Cardiac muscle cell (in vitro differentiated cells and primary cell): ENCODE measurements at places on chromosomes 1 and 21.

- peak; percentile 85 for DNase-seq
Observed at GRCh38 chr1:10679496-10680220, 116.8 kb downstream of the CASZ1 start.

DNA sequence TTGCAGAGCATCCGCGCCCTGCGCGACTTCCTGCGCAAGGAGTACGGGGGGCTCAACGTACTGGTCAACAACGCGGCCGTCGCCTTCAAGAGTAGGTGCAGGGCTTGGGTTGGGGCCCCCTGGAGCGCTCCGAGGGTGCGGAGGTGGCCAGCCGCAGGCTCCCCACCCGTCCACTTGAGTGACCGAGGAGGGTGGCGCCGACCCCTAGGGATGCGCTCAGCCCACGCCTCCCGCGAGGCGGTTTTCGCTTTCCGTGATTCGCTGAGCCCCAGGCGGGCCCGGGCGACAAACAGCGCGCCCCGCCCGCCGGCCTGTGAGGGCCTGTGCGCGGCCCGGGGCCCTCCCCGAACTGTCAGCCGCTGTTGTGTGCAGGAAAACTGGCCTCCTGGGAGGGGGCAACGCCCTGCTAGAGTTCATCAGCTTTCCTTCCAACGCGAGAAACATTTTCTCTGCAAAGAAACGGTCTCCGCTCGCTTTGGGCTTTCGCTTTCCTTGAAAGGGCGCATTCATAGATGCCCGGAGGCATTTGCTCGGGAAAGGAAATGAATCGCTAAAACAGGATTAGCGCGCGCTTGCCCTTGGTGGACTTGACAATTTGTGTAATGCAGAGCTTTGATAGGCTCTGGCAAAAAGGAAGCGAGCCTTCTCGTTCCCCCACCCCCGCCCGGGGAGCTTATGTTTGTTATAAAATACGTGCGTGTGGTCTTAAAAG, 668 bp downstream of the CBR3 start:
- DNase-seq, result peak; percentile 52

DNA sequence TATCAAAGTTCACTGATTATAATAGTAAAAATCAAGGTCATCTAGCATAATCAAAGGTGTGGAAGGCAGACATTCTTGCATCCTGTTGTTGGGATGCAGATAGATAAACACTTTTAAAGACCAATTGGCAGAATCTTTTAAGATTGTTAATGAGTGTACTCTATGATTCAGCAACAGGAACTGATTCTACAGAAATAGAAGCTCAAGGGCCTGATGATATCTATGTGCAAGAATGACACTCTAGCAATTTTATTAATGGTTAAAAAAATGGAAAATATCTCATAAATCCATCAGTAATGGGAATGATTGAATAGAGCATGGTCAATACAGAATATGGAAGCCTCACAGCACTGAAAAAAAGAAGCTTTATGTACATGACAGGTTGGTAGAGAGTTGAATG, 2.2 kb upstream of the ATP1A4 start:
- DNase-seq, result no peak

DNA sequence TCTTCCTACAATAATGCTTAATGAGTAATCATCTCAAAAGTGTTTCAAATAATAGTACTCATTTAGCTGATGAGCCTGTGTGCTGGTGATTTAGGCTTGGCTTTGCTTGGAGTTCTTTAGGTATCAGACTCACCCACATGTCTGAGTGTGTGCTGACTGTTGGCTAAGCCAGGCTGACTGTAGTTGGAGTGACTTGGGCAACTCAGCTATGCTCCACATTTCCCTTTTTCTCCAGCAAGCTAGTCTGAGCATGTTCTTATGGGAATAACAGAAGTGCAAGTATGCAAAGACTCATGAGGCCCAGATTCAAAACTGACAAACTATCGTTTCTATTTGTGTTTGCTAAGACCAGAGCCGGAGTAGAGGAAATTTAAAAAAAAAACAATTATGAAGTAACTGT, 99.0 kb upstream of the ADGRL4 start:
- no peak for DNase-seq

GRCh38 chr1:6234502-6235295, 1.1 kb downstream of the ICMT start:
- no peak for DNase-seq

GRCh38 chr1:163083690-163084089, 14.5 kb downstream of the RGS4 start:
- DNase-seq, result no peak

GRCh38 chr21:35658242-35658641, 402.1 kb downstream of the SETD4 start:
- peak; percentile 76 for DNase-seq

- peak; percentile 34 for DNase-seq
Observed at GRCh38 chr1:111582644-111583618, 36.7 kb upstream of the RAP1A start.

DNA sequence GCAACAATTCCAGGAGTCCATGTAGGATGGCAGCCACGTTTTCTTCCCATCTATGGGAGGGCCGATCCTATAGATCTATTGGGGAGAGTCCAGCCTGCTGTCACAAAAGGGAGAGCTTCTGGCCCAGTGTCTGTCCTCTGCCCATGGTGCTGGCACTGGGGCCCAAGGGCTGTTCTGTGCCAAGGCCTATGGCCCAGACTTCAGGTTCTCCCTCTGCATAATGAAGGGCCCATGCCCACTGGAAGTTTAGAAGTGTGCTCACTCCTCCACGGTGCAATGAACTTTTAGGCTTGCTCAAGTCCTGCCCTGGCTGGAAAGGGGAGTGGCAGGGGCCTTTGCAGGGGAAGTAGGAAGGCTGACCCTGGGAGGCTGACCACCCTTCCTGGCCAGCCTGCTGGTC, 44.1 kb upstream of the ATP2B4 start:
- no peak for DNase-seq

GRCh38 chr1:1556505-1556904, 16.1 kb upstream of the TMEM240 start:
- DNase-seq, result no peak

GRCh38 chr1:150161747-150162581, 12.2 kb downstream of the PLEKHO1 start:
- DNase-seq, result peak; percentile 35

DNA sequence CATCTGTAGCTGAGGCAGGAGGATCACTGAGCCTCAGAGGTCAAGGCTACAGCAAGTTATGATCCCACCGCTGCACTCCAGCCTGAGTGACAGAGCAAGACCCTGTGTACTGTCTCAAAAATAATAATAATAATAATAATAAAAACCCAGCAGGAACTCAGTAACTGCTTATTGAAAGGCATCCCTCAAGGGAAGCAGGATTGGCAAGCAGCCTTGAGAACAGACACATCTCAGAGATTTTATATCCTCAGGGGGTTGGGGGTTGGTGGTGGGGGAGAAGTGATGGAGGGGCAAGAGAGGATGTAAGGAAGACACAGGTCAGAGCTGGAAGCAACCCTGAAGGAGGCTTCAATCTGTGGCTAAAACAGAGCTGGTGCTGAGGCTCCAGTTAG, 29.6 kb downstream of the GNB1 start:
- no peak for DNase-seq

DNA sequence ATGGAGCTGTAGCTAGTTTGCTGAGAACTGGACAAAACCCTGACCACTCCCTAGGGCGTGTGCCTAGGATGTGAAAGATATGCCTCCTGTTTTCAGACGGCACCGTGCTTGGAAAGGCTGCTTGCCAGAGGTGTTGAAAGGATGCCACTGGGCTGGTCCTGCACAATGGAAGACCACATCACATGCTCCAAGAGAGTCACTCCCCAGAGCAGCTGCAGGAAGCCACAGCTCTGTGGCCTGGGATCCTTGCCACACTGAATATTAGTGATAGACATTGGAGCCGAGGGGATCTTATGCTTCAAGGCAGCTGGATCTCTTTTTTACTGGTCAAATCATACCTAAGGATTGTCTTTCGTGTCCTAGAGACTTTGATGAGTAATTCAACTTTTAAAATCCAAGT, 6.6 kb upstream of the APP start:
- no peak for DNase-seq

- DNase-seq, result no peak
Observed at GRCh38 chr1:230749150-230749549, 2.0 kb downstream of the CAPN9 start.

- no peak for DNase-seq
Observed at GRCh38 chr1:183996396-183996795, 41.1 kb downstream of the COLGALT2 start.

GRCh38 chr1:31447210-31447609, 34.2 kb downstream of the SERINC2 start:
- DNase-seq, result no peak

GRCh38 chr1:92929461-92929860, 31.8 kb downstream of the DIPK1A start:
- no peak for DNase-seq

DNA sequence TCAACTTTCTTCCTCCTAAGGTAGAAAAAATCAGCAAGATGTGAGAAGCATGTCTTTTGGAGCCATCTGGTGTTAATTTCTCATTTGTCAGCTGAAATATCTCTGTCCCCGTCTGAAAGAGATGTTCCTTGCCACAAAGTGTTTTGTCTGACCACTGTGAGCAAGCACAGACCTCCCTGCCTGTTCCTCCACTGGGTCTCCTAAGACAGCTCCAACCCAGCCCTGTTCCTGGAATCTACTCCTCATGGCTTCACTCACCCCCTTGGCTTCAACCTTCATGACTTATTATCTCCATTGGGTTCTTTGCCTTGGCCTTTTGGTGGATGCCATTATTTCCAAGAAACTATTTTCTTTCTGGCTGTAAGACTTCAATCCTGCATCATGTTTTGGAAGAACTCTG, 65.7 kb upstream of the CACHD1 start:
- no peak for DNase-seq

- no peak for DNase-seq
Observed at GRCh38 chr1:208027861-208028260, 116.9 kb upstream of the CD34 start.

- peak; percentile 32 for DNase-seq
Observed at GRCh38 chr1:161905269-161905884, 118.3 kb downstream of the OLFML2B start.

DNA sequence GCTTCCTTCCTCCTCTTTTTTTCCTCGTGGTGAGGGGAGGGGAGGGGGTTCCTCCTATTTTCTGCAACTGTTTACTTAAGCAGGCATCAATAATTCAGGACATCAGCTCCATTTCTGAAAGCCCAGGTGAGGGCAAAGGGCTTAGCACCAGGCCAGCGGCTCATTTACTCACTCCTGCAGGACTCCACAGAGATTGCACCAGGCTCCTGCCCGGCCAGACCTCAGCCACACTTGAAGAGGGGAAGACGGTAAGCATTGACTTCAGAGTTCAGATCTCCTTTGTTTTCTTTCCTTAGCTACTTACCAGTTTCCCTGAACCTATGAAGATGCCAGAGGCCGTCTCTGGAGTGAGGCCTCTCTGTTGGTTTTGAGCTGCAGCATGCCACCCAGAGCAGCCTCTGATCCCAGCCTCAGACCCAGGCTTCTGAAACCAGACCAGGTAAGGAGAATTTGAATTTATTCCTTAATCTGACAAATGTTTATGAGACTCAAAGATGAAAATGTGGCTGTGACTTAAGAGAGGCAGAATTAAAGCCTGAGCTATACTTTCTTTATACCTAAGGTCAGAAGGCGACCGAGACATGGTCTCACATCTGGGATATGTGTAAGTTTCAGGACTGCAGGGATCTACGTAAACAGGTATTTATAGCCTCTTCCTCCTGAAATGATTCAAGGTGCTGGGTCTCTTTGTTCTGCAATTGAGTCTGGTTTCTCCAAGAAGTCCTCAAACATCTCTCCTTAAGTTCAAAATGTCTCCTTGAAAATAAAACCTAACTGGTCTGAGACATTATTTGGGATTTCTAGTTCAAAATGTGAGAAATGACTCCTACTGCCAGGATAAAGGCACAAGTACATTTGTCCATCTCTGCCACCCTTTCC, 272.5 kb upstream of the RUNX1 start:
- DNase-seq, result no peak

DNA sequence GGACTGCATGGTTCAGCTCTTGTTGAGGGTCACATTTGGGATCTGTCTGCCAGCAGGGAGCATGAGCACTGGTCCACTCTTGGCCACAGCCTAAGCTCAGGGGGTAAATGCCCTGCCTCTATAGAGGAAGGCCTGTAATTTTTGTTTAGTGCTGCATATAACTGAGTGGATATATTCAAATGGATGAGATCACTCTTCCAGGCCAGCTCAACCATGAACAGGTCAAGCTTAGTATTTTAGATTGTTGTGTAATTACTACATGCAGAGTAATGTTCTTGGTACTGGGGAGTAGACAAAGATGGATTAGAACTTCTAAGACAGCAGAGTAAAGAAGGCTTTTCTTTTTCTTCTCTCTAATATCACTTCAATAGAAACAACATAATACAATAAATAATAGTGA, 376.9 kb downstream of the GPATCH2 start:
- no peak for DNase-seq

- no peak for DNase-seq
Observed at GRCh38 chr1:63931468-63931867, 157.7 kb downstream of the ROR1 start.

DNA sequence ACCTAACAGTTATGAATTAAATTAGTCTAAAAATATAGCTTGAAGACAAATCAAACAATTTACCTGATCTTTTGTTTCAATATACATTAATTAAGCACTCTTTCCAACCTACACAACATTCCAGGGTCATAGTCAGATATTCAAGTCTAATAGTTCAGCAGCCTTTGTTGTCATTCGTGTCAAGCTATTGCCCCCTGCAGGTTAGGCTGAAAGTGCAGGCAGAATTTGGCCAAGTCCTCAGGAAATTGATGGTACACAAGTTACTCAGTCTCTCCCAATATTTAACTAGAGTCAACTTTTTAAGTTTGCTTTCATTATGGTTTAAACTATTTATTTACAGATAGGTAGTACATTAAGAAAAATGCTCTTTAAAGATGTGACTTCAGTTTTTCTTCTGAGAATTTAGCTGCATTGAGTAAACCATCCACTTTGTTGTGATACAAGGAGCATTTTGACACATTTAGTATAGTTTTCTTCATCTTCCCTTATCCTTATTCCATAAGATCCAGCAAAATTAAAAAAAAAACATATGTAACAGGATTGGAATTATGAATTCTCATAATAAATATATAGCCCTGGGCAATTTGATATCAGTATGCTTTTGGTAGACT, 130.3 kb upstream of the DPYD start:
- DNase-seq, result peak; percentile 86

DNA sequence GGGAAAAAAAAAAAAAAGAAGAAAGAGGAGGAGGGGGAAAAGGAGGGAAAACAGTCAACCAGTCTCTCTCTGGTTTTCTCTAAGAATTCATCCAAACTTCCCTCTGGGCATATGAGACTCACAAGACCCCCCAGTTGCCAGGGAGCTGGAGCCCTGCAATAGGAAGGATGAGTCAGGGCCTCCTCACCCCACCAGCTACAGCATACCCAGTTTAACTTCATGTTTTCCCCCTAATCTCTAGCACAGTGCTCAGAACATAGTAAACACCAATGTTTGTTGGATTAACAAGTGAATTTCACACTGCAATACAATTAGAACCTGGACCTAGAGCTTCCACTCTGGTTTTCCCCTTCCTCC, 7.8 kb downstream of the F11R start:
- DNase-seq, result peak; percentile 62

- DNase-seq, result no peak
Observed at GRCh38 chr1:117622726-117623125, 16.9 kb downstream of the TENT5C start.

GRCh38 chr21:42156690-42157605, 62.0 kb upstream of the ABCG1 start:
- peak; percentile 38 for DNase-seq
